ENCODE measurements at places on chromosomes 13 and 19.

- DNase-seq: no peak
Observed at GRCh38 chr19:6531956-6532243, 1.1 kb downstream of the TNFSF9 start.

GRCh38 chr19:1663852-1664251, 11.4 kb upstream of the TCF3 start:
- no peak for DNase-seq

DNA sequence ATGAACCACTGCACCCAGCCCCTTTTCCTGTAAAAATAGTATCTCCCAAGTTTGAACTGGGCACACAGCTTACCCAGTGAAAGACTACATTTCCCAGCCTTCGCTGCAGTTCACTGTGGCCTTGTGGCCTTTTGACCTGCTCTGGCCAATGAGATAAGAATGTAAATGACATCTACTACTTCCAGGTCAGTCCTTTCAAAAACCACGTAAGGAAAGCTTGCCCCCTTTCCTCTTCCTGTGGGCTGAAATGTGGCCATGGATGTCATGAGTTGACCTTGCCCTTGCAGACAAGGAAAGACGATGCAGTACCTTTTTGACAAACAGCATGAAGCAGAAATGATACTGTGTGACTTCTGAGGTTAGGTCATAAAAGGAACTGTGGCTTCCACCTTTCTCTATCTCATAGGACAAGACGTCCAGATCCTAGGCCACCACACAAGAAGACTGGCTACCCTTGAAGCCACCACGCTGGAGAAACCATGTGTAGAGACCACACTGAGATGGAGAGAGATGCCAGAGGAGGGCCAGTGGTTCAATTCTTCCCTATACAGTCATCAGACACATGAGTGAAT, 19.9 kb downstream of the ACER1 start:
- DNase-seq: no peak

DNA sequence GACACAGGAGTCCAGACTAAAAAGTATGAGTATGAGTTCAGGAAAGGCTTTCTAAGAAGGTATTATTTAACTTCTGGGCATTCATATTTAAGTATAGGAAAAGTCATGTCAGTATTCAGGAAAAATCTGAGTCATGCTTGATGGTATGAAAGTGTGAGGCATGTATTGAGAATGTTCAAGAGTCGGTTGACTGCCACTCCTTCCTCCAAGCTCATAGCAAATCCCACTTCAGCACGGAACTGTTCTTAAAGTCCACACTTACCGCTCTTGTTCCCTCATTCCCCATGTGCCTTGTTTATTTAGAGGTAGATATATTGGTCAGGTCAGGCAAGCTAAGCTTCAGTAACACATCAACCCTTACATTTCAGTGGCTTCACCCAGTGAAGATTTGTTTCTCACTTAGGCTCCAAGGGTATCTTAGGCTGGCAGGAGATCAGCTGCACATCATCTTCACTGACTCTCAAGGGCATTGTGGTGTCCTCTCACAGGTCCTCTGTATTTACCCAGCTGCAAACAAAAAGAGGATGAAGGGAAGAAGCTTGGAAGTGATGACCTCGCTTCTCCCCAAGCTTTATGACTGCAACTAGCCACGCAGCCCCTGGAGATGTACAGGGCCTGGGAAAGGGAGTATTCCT, 1189.2 kb downstream of the EFNB2 start:
- peak; percentile 87 for DNase-seq

DNA sequence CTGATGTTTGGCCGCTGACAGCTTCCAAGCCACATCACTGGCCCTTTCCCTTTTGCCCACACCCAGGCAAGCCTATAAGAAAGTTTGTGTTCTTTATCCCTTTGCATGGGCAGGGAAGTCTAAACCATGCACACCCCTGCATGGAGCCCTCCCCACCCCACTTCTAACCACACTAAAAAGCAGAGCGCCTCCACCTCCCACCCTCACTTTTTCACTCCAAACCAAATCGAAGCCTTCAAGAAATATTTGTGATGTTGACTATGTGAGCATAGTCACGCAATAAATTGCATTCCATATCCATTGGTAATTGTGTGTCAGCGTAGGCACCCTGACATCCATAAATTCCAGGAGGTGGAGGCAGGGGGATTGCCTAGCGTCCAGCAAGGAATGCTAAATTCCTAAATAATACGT, 104.4 kb upstream of the LSM14A start:
- DNase-seq: no peak

All from amniotic stem cell (primary cell).